ENCODE measurements at places on chromosomes 5 and 9. TPM values are rescaled to one million over a fixed set of nuclear protein-coding genes. Genes with fewer than 3 reads are reported as not detected.

- no peak for DNase-seq
Measured at GRCh38 chr9:20048985-20049384, 260.1 kb upstream of the SLC24A2 start.

DNA sequence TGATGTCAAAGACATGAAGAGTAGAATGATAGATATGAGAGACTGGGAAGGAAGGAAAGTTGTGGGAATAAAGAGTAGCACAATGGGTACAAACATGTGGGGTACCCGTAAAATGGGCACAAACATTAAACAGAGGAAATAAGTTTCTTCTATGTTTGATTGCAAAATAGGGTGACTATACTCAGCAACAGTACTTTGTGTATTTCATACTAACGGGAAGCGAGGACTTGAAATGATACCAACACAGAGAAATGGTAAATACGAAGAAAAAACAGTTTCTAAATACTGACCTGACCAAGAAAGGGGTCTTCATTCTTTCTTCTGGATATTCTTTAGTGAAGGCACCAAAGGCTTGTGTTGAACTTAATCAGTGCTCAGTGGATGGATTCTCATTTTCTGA, 31.1 kb downstream of the ATP6V0E1 start:
- no peak for DNase-seq

- DNase-seq = no peak
Measured at GRCh38 chr5:90144625-90145327, 264.8 kb downstream of the CETN3 start.

- no peak for DNase-seq
Measured at GRCh38 chr5:150124111-150124557, 31.5 kb downstream of the PDGFRB start.

GRCh38 chr5:131151216-131151615, 13.8 kb downstream of the HINT1 start:
- no peak for DNase-seq

GRCh38 chr9:128495804-128496417, 8.6 kb upstream of the GLE1 start:
- DNase-seq = no peak

DNA sequence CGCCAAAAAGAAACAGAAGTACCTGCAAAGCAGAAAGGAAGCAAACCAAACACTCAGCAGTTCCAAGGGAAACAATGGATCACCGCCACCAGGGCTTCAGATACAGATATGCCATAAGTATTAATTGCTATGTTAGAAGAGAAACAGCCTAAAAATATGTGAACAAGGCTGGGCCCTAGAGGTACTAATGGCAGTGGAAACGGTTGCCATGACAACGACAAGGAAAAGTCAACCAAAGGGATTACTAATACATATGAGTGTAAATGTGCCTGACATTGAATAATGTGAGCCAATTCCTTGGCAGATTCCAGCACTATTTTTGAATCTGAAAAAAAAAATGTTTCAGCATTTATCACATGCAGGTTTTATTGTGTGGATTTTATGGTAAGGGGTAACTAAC, 75.0 kb downstream of the CAVIN4 start:
- no peak for DNase-seq

- no peak for DNase-seq
Measured at GRCh38 chr5:86095092-86095491, 522.6 kb upstream of the COX7C start.

- DNase-seq = no peak
Measured at GRCh38 chr5:41281215-41281810, 68.0 kb upstream of the C6 start.

DNA sequence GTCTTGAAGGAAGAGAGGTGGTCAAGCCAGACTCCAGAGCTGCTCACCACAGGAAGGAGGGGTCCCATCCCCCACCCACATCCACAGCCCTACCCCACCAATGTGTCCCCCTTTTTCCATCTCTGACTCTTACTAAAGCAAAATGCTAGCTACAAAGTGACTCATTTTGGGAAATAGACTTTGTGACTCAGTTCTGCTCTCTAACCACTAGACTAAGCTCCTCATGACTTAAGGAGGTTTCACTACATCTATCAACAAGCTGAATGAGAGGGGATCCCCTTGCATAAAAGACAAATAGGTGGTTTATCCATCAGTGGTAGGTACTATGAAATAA, 35.1 kb upstream of the ADRB2 start:
- DNase-seq = no peak

GRCh38 chr5:94747371-94747770, 128.9 kb downstream of the SLF1 start:
- DNase-seq = no peak

DNA sequence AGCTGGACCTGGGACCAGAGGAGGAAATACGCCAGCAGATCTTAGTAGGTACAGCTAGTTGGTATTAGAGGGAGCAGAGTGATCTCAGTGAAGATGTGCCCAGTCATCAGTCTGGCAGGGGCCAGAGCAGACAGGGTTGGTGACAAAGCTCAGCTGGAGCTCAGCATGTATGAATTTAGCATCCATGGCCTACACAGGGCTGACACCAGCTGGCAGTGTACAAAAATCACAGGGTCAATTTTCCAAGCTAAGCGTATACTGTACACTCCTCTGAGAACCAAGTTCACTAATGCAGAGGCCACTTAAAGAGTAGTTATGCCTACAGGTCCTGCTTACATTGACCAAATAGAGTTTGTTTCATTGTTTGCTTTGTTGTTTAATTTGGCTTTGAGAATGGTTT, 146.6 kb downstream of the SLC24A2 start:
- no peak for DNase-seq

DNA sequence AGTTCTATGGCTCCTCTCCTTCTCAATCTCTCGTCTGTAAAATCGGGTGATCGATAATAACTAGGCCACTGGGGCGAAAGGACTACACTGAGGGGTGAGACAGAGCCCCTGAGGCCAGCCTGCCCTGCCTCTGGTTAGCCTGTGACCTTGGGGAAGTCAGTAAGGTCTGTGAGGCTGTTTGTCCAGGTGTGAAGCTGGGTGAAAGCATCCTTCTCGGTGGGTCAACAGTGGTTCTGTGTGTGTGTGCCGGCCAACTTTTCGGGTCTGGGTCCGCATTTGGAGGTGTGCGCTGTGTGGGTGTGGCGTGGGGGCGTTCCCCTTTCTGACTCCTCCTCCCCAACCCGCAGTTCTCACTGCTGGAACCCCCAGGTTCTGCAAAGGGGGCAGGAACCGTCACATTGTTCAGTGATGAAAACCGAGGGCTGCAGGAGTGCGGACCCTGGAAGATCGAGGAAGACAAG, 5.0 kb upstream of the RNF44 start:
- DNase-seq = no peak

DNA sequence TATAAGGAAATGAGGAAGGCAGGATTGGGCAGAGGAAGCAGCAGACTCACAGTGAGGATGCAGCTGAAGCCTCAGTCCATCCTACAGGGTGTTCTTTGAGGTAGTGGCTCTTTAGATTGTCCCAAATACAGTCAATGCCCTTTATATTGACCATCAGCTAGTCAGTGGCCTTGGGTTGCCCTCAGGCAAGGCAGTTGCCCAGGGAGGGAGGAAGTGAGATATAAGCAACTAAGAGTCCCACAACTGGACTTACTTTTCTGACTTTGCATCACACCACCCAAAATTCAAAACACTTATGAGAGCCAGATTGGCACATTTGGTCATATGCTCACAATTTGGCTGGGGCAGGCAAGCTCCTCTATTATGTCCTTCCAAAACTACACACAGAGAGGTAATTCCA, 9.4 kb upstream of the SLC12A2 start:
- no peak for DNase-seq

DNA sequence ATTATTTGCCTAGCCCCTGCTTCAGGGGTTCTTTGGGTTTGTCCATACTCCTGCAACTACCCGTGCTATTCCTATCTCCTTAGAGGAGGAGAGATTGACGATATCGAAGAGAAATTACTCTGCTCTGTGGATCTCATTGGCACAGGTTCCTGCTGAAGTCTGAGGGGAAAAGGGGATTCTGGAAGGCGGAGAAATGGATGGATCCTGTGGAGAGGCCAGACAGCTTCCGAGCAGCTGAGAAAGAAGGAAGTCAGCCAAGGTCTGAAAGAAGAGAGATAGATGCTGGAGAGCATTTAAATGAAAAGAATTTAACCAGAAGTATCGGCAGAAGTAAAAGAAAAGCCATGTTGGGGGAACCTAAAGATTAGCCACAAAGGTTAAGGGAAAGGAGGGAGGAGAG, 40.4 kb upstream of the SPATA31C2 start:
- DNase-seq = no peak

GRCh38 chr9:124625087-124625486, 117.9 kb upstream of the NR5A1 start:
- DNase-seq = no peak

GRCh38 chr9:37105234-37105633, 15.1 kb upstream of the ZCCHC7 start:
- no peak for DNase-seq

DNA sequence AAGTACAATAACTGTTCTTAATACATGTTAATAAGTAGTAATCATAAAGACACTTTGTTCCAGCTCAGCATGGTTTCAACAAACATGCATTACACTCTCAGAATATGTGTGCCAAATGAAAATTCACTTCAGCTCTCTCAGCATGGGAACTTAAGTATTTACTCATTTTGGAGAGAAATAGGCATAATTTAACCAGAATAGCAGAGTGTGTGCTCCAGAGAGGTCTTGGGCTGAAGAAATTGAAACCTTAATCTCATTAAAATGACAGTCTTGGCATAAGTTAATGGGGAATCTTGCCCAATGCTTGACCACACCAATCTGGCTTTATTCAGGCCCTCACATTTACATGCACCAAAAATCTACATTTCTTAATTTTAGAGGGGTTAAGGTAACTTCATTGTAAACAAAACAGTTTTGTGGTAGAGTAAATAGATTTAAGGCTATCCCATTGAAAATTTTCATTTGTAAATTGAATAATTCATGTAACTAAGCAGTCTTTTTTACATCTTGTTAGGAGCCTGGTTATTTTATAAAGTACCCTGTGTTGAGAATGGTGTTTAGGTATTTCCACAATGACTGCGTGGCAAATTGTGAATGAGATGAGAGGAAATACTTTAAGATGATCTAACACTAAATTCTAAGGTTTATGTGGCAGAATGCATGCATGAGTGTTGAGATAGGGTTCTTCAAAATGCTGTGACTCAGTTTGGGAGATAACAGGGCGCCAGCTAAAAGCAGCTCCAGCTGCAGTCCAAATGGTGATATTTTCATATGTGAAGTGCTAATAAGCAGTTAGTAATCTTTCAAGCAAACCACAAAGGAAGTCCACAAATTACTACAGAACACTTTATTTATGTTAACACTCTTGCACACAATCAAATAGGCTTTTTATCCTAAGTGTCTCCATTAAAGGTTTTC, 11.3 kb upstream of the LOX start:
- DNase-seq = no peak

DNA sequence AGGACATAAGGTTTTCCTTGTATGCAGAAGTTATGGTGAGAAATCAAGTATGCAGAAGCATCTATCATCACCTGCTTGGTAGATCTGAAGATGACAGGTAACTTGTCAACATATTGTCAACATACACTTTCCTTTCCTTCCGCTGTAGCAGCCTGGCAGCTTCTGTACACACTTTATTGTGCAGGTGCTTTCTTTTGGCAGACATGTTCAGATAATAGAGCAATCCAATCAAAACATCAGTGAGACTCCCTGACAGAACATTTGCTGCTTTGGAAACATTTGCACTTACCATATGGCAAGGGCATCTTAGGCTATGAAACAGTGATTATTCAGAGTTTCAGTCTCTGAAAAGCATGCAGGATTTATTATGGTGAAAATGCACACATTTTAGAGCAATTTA, 161.1 kb upstream of the CDH12 start:
- no peak for DNase-seq

DNA sequence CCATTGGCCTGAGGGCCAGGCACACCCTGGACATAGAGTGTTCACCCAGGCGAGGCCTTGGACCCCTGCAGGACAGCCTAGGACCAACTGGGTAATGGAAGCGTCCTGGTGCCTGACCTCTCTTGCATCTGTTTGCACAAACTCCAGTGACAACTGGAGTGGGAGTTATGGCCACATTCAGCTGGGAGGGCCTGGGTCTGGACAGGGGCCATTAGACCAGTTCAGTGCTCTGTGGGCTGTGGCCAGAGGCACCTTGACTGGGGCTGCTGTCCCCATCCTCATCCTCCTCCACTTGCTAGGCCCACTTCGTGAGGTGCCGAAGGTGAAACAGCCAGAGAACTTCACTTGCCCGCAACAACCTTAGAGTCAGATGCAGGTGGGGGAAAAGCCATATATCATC, 372.7 kb upstream of the IRX1 start:
- DNase-seq = no peak

CENPH gene
- polyA plus RNA-seq = 17.3 TPM

RFX3 gene
- 19.6 TPM for polyA plus RNA-seq

GCNT4 gene
- 0.96 TPM for polyA plus RNA-seq

SMIM33 gene
- 0.05 TPM for polyA plus RNA-seq

PCDHGA5 gene
- polyA plus RNA-seq = 3.8 TPM

AGXT2 gene
- 0.33 TPM for polyA plus RNA-seq

ZFP2 gene
- polyA plus RNA-seq = 6.6 TPM

PCDH12 gene
- 35.7 TPM for polyA plus RNA-seq

SLCO6A1 gene
- not detected for polyA plus RNA-seq
